ENCODE measurements at places on chromosomes 1 and 21.

DNA sequence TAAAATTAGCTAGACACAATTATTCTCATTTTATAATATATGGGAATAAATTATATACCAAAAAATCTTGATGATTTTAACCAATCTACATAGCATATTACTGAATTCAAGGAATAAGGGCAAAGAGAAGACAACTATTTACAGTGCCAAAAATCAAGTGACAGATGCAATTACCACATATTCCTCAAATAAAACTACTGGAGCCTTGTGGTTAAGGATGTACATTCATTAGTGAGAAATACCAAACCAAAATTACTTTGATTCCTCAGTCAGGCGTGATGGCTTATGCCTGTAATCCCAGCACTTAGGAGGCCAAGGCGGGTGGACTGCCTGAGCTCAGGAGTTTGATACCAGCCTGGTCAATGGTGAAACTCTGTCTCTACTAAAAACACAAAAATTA is 68.8 kb upstream of the RBM34 start:
- DNase-seq: no peak

DNA sequence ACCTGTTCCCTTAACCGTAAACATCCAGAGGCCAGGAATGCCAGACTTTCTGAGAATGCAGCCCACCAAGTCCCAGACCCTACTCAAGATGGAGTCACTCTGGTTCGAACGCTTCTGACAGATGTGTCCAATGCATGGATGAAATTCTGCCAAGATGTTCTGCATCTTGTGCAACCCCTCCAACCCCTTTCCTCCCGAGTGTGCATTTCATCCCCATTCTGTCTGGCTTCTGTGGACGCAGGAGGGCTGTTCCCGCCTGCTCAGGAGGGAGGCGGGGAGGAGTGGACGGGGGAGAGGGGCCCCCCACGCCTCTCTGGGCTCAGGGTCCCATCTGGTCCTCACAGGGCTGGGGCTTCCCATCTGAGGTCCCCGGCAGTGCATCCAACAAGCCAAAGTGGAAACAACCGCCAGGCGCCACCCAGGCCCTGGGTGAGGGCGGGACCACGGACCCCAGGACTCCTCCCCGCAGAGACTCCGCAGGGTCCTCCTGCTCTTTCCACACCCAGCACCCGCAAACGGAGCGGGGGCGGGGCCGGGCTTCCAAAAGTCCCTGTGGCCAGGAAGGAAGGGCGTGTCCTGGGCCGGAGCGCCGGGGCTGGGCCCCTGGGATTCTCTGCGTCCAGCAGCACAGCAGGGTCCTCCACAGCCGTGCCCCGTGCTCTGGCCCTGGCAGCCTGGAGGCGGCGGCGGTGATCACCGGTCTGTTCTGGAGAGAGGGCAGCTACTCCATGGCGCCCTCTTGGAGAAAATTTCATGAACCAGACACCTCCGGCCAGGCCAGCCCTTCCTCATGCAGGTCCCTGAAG is 27.8 kb upstream of the SUMO3 start:
- no peak for DNase-seq

DNA sequence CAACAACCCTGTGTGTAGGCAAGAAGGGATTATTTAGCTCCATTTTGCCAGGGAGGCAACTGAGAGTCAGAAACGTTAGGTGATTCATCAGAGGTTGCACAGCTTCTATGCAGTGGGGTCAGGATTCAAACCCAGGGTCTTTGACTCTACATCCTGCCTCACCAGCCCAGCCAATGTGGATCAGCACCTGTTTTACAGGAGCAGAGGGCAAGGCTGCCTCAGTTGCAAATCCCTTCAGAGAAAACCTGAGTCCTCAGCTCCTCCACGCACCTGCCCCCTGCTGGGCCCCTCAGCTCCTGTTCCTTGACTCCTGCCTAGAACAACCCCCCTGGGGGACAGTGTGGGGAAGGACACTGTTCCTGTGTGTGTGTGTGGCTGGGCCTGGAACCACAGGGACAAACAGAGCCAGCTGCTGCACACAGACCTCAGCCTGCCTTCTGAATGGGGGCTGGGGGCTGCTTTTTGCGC is 61.6 kb downstream of the LRRN2 start:
- no peak for DNase-seq

- no peak for DNase-seq
Observed at GRCh38 chr1:3162322-3162882, 93.4 kb downstream of the PRDM16 start.

DNA sequence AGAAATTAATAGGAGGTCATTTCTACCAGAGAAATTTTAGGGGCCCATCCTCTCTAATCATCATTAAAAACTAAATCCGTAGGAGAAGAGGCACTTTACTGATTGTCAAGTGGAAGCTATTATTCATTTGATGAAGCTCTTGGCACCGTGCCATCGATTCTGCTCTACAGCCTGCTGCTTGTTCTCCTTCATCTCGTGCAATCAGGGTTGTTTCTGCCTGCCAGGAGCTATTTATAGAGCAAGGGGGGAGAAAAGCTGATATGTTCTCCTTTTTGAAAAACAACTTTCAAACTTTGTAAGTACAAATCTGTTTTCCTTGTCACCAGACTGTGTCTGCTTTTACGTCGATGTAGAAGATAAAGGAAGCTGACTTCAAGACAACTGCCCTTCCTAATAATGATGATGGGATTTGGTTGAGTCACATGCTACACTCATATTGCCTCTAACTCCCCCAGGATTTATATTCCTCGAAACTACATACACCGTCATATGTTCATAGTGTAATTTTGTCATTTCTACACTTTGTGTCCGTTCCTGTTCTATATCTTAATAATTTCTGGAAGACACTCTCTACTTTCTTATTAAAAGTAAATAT is 169.6 kb upstream of the LHX8 start:
- no peak for DNase-seq

Data from Panc1 (cell line).